Effector CD8-positive, alpha-beta T cell (primary cell): ENCODE measurements at places on chromosomes 5 and 9.

DNA sequence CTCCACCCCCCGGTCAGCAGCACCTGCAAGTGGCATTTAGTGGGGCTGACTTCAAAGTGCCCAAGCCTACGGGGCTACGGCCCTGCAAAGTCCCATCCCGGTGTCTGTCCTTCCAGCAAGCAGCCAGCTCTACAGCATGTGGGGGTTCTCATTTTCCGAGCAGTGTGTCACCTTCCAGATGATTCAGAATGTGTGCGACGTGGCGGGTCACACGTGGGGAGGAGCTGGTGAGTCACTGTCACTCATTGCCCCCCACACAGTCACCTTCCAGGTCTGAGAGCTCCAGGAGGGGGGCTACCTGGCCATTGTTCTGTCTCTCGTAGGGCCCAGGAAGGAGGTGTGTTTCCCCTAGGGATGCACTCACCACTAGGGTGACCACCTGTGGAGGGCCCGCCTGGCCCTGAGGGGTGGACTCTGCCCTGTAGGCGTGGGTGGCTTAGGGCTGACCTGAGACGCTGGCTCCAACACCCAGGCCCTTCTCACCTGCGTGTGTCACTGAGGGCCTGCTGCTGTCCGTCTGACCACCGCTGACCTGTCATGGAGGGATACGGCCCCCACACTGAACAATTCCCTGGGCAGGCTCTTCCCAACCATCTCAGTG is 70.2 kb downstream of the SEMA4D start:
- DNase-seq: peak; percentile 37

DNA sequence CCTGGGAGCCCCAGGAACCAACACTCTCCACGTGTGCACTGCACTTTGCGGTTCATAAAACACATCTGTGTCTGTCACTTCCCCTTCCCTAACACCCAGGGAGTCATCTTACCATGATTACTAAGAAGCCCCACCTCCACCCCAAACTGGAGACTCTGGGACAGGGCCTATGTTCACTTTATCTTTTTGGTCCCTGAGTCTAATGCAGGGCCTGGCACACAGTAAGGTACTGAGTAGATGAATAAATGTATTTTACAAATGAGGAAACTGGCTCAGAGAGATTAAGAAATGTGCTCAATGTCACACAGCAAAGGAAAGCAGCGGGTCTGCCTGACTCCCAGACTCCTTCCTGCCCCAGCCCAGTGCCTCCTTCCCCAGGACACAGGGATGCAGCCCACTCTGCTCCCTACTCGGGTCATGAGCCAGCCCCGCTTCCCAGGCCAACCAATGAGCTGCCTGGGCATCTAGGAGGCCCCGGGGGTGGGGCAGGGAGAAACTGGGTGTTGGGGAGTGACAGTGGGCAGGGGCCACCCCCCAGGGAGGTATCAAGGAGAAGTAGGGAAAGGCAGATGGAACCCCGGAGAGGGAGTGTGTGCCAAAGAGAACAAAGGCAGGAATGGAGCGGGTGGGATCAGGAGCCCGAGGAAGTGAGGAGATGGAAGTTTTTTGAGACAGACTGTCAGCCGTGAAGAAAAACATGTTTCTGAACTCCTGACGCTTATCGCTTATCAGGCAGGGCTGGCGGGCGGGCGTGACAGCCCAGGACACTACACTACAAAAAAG is 30.5 kb downstream of the SHB start:
- DNase-seq: no peak

- no peak for DNase-seq
Measured at GRCh38 chr9:27564670-27565069, 8.6 kb downstream of the C9orf72 start.

DNA sequence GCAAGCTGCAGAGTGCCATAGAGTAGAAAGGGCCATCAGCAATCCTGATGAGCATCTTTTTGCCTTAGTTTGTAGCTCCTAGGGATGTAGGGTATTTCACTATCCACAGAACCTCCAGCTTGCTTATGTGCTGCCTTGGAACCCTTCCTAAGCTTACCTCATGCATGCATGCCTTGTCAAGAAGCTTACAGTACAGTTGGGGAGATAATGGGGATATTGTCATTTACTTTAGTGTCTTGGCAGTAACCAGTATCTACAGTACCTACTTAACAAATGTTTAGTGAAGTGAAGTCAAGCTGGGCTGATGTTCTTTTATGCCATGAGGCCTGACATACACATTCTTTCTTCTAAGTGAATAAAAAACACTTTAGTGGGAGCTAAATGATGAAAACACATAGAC is 164.6 kb upstream of the PPP1R2B start:
- no peak for DNase-seq

DNA sequence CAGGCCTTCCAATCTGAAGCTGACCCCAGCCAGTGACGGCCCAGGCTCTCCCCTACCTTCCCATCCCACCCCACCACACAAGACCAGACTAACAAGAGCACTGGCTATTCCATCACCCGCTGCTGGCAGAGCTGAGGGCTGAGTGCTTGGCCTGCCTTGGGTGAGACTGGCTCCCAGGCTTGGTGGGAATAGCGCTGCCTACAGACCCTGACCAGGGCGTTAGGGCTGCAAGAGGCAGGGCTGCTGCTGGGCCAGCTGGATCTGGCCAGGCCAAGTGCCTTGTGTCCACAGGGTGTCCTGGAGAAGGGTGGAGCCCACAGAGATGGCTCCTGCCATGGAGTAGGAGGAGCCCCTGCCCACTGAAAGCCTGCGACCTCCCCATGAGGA is 31.6 kb upstream of the ANGPTL2 start:
- no peak for DNase-seq

DNA sequence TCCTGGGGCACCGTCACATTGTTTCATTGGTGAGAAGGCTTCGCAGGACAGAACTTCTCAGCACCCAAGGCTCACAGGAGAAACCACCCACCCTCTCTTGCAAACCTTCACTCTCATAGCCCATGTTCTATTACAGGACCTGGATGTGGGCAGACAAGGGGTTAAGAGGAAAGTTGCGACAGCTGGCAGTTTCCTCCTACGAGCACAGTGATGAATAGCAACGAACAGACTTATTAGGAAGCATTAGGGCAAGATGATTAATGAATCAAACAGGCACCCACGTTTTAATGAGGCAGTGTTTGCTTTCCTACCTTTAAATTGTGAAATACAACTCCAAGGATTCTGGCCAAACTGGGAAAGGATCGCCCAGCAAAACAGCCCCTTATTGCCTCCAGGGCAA is 339.3 kb downstream of the DRD1 start:
- DNase-seq: no peak

GRCh38 chr9:87080512-87081264 is 133.4 kb upstream of the GAS1 start:
- DNase-seq: no peak

DNA sequence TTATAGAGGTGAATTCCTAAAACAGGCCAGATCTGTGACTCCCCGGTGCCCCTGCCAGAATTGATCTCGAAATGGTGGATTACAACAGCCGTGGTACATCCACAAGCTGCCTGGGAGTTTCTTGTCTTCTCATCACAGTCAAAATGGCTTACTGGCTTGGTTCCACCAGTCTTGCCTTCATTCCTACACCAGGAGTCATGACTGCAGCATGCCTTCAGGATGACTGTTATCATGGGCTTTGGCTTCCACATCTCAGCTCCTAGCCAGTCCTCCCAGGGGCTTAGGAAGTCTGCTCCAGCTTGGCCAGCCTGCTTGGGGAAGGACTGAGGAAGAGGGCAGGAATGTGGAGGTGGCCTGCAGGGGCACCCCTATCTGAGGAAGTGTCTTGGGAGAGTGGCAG is 132.9 kb upstream of the NR3C1 start:
- no peak for DNase-seq

DNA sequence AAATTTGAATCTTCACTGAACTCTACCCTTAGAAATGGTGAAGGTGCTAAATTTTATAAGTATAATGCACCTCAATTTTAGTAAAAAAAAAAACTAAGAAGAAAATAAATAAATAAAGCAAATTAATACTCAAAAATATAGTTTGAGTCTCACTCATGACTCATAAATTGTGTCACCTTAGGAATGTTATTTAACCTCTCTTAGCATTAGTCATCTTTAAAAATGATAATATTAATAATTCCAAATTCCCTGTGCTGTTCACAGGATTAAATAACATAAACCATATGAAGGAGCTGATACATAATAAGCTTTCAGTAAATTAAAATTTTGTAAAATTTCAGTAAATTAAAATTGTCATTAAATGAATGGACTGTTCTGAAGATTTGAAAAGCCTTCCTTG is 339.8 kb upstream of the RGMB start:
- DNase-seq: no peak

GRCh38 chr9:132647355-132647754 is 22.4 kb downstream of the DDX31 start:
- no peak for DNase-seq

DNA sequence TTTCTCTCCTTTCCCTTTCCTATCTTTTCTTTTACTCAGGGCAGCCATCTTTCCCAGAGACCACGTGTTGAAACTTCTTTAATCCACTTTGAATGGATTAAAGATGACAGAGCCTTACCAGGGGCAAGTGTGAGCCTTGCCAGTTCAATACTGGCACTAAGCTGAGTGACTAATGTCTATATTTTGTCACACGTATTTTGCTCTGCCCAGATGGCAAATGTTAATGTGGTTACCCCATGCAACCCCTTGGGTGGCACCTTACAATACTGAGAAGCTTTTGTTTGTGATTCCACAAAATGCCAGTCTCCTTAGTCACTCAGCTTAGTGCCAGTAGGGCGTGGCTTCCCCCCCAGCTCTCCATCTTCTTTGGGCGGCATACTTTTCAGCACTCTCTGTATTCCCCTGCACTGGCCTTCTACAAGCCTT is 24.8 kb downstream of the ANXA1 start:
- DNase-seq: no peak

DNA sequence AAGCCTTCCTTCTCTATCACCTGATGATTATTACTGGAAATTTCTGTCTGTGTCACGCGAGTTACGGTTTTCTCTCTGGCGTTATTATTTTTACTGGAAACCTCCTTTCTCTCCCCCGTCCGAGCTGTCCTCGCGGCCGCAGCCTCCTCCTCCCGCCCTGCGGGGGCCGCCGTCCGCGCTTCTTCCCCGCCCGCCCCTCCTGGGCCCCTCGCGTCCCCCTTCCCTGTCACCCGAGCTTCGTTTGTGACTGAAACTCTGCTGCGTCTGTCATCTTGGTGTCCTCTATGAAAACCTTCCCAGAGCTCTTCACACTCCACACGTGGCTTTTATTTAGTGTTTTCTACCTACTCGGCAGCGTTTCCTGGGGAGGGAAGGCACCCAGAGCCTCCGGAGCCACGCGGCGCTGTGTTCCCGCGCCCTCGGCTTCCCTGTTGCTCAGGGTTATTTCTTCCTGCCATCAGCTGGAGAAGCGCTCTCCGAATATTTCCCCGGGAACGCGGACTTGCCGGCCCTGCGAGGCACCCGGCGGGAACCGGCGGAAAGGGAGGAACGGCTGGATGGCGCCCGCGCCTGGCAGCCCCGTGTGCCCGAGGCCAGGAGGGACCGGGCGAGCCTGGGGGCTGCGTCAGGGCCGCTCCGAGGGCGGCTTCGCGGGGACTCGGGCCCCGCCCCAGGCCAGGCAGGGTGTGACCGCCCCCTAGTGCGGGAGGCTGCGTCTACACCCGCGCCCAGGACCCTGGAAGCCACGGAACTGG is 33.9 kb downstream of the TRIP13 start:
- no peak for DNase-seq

DNA sequence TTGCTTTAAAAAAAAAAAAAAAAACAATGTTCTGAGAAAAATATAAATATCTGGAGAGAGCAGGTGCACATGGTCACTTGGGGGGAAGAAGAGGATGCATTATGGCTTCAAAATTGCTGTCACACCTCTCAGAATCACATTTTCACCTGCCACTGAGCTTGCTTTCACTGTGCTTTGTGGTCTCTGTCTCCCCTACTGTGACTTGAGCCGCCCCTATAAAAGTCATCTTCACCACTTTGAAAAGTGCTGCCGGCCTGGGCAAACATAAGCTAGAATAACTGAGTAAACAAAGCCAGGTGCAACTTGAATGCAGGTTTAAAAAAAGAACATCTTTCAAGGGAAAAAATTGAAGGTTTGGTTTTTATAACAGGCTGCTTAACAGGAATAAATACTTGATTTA is 368.1 kb upstream of the GRIA1 start:
- DNase-seq: no peak

DNA sequence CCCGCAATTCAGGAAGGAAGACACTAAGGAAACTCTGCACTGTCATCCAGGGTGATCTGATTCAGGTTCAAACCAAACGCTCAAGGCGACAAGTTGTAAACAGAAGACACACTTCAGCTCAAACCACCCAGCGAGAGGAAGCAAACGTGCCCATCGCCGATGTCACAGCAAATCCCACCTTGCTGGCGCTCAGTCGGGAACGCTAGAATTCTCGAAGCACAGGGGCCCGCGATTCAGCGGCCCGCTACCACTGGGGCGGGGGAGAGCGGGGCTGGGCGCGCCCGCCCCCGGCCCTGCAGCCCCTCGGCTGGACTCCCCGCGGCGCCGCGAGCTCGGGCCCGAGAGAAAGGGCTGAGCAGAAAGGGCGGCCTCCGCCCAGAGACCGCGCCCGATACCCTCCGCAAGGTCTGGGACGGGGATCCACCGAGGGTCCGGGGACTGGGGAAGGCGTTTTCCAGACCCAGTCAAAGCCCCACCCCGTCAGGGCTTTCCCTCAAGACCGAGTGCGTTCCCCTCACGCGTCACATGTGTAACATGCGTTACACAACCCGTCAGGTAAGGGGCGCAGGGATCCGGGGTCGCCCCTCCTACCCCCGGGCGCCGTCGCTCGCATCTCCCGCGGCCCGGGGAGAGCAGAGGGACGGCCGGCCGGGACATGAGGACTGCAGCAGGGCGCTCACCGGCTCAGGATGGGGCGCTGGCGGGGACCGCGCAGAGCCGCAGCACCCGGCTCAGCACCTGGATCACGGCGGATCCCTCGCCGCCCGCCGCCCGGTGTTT is 469 bp downstream of the AGTPBP1 start:
- peak; percentile 75 for DNase-seq

GRCh38 chr5:75243100-75243499 is 6.4 kb upstream of the ANKRD31 start:
- DNase-seq: no peak

DNA sequence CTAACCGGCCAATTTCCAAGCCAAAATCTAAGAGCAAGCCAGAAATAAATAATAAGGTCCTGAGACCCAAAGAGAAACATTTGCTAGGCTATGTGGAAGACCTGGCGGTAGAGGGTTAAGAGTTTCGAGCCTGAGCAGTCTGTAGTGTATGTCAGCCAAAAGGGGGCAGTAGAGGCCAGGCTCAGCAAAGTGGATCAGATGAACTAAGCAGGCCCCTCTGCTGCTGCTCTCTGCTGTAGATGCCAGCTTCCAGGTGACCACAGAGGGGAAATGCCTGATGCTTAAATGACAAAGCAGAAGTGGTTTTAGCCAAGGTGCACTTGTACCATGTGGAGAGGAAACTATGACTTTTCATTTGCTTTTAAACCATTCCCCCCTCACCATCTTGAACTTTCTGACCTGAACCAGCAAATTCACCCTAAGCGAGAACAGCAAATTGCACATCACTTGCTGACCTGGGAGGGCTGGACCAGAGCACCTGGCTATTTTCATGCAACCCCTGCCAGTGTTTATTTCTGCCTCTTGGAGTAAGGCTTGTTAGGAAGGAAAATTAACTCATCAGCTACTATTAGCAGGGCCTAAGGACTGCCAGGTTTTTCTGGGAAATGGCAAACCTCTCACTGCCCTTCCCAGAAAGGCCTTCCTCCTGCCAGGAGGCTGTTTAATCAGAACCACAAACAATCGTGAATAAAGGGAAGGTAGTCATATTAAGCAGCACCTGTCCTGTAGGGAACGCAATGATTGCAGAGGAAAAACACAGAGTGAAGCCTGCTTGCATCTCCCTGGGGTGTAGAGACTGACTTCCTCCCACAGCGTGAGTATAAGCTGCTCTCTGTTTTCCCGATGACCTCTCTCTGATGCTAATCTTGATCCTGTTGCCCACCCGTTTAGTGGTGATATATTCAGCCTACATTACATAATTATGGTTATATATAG is 818.2 kb downstream of the TLR4 start:
- no peak for DNase-seq

GRCh38 chr5:54109626-54110330 is 200.6 kb downstream of the ARL15 start:
- no peak for DNase-seq
